SJSA1 (cell line): ENCODE measurements at places on chromosomes 1 and 21. TPM values are rescaled to one million over a fixed set of nuclear protein-coding genes. Genes with fewer than 3 reads are reported as not detected.

GRCh38 chr1:158951956-158952355 lies 20.6 kb downstream of the PYHIN1 start:
- DNase-seq: no peak

- DNase-seq: no peak
Measured at GRCh38 chr1:160637821-160638539, 8.9 kb downstream of the SLAMF1 start.

GRCh38 chr1:14606632-14607031 lies 8.1 kb downstream of the KAZN start:
- DNase-seq: no peak

DNA sequence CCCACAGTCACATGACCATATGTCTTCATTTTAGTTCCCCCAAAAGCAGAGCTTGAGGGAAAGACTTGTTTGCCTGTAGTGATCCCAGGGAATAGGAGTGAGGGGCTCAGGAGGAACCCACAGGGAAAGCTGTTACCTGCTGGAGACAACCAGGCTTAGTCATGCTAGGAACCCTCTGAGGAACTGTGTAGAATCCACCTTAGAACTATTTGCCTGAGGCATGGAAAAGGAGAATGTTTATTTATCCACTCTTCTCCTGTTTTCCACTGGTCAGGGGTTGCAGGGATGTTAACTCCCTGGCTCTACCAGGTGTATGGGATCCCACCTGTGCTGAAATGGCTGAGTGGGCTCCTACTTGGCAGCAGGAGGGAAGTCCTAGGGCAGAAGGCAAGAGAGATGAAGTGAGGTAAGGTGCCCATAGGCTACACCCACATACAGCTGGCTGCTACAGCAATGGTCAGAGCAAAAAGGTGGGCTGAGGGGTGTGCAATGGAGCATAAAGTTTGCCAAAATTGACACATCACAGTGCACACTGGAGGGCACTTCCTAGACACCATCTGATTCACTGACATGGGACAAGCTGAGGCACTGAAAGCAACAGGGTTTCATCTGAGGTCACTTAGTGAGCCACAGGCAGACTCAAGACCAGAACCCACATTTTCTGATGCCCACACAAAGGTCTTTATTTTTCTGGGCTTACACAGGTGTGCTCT lies 29.7 kb upstream of the CYP4B1 start:
- no peak for DNase-seq

DNA sequence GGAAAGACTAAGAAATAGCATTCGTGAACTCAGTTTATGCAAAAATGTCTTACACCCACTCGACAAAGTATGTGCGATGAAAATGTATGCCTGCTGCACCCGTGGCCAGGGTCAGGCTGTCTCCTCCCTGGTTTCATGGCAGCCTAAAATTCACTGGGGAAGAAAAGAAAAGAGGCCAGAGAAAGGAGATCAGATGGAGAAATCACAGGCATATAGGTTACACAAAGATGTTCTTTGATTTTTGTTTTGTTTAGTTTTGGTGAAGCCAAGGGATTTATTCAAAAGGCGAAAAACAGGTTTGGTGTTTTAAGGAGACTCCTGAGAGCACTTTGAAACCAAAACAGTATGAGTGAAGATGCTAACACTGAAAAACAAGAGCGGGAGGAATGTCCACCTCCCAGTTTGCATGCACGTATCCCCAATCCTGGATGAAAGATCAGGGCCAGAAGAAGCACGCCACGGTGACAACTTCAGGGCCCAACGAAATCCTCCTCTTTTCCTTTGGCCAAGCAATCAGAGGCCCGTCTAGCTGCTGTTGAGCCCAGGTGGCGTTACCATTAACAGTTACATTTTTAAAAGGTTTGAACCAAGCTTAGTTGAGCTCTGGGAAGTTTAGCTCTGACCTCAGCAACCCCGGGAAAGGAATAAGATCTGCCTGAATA lies 992 bp upstream of the SSX2IP start:
- DNase-seq: no peak

DNA sequence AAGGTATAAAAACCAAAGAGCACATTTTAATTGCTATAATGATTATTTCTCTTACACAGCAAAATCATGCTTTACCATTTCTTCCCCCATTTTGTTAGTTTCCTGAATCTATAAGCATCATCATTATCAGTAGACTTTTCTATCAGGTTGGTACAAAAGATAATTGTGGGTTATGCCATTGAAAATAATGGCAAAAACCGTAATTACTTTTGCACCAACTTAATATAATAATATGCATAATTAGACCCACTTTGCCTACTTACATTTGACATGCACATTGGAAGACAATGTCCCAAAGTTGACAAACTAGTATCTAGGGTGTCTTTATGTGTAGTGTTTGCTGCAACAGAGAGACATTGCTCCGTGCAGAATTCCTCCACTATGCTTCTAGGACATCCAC lies 594.2 kb downstream of the LMO4 start:
- no peak for DNase-seq

DNA sequence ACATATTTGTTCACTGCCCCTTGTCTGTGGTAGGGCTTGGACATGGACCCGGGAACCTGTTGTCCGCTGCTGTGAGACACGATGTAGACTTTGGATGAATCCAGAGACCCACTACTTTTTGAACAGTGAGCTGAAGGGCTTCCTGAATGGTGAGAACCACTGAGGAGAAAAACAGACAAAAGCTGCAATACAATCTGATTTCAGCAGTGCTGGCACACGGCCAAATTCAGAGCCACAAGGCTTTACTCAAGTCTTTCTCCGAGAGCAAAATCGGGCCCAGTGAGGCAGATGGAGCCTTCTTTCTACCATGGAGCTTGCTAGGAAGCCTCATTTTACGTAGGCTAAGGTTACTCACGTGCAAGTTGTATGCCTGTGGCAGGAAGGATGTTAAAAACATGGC lies 197.6 kb downstream of the SIPA1L2 start:
- no peak for DNase-seq

DNA sequence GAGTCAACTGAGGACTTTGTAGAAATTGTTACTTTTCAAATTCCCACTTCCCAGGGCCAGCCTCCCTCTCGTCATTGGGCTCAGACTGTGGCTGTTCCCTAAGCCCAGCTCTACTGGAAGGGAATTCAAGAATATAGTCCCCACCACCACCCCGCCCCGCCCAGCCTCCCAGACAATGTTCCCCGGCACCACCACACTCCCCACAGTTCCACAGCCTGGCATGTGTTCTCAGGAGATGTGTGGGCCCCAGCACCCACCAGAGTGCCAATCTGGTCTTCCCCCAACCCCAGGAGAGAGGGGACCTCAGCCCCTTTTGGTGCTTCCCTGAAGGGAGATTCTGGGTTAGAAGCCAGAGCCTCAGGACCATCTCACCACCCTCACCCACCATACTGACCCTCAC lies 120.1 kb downstream of the SYT2 start:
- no peak for DNase-seq

DNA sequence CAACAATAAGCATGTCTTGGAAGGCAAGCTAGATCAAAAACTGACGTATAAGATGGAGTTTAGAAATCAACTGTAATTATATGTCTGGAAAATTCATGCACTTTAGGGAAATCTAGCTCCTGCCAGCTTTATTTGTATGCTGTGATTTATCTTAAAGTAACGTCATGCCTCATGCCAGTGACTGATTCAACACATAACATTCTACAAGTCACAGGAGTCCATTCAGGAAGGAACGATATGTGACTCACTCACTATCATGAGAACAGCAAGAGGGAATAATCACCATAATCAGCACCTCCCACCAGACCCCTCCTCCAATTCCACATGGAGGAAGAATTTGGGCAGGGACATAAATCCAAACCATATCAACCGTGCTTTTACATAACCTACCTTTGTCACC lies 682.4 kb upstream of the ADAMTS5 start:
- DNase-seq: no peak

GRCh38 chr1:247865416-247865815 lies 8.4 kb downstream of the TRIM58 start:
- no peak for DNase-seq

DNA sequence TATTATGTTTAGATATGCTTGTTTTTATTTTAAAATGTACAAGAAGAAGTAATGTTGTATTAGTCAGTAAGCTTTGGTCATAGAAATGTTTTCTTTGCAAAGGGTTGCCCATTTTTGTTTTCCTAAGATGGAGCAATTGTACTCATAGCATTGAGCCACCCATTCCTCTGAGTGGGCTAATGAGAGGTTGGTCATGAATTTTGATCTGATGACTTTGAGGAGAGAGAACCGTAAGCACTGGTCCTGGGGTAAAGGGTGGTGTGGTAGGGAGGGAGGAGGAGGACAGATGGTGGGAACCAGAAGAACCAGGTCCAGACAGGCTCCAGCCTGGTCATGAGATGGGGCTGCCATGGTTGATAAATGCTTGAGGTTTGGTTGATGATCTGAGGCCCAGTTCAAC lies 15.9 kb upstream of the SLC6A9 start:
- DNase-seq: no peak

DNA sequence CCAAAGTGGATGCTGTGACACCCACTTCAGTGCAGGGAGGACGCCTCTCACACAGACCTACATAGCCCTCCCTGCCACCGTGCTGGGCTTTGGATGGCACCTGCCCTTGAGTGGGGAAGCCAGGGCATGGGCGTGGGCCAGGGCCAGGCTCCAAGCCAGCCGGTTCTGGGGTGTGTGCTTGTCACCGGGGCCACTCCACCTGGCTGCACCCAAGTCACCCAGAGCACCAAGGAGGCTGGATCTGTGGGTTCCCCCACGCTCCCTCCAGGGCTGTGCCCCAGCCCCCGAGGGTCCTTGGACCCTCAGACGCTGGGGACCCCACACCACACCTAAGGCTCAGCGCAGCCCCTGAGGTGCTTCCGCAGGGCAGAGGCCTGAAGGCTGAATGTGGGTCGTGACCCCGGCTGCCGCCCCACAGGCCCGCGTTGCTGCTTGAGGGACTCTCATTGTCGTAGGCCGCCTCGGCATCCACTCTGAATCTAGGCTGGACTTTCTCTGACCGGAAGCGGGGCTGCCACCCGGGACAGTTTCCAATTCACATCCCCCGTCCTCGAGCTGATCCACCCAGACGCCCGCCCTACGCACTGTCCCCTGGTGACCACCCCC lies 1.5 kb downstream of the MXRA8 start:
- no peak for DNase-seq

DNA sequence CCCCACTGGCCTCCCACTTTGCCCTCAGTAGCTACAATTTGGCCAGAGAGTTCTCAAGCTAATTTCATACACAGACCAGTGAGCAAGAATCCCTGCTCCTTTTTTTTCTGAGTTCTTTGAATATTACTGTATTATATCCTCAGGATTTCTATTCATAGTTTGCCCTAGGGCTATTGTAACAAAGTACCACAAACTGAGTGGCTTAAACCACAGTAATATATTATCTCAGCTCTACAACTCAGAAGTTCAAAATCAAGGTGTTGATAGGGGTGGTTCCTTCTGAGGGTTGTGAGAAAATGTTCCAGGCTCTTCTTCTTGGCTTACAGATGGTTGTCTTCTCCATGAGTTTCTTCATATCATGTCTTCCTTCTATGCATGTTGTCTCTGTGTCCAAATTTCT lies 289.4 kb upstream of the ESRRG start:
- no peak for DNase-seq

- no peak for DNase-seq
Measured at GRCh38 chr21:41850085-41850484, 29.1 kb downstream of the PRDM15 start.

- peak; percentile 4 for DNase-seq
Measured at GRCh38 chr1:168628807-168629206, 52.4 kb downstream of the XCL1 start.

DNA sequence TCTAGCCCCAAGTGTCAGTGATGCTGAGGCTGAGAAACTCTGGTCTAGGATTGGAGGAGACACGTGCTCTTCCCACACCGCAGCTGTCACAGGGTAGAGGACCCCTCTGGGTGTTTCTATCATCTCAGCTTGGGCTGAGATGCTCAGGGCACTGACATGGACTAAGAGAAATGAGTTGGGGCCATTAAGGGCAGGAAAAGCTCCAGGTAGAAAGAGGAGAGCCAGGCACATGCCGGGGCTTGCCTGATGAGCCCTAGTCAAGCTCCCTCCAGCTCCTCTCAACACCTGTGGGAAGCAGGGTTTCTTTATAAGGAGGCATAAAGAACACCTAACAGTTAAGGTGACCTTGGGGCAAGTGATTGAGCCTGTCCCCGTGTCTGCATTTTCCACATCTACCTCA lies 17.3 kb downstream of the ABCA4 start:
- DNase-seq: no peak

GRCh38 chr1:168328731-168329364 lies 48.2 kb downstream of the TBX19 start:
- DNase-seq: no peak

- no peak for DNase-seq
Measured at GRCh38 chr1:36567601-36568341, 85.1 kb upstream of the CSF3R start.

- no peak for DNase-seq
Measured at GRCh38 chr1:89746424-89747149, 74.2 kb upstream of the LRRC8D start.

GRCh38 chr1:24713736-24714135 lies 31.5 kb upstream of the CLIC4 start:
- no peak for DNase-seq

GRCh38 chr1:105398909-105399308 lies 1649.2 kb downstream of the AMY1C start:
- DNase-seq: no peak

GRCh38 chr1:18290740-18291412 lies 183.3 kb downstream of the IGSF21 start:
- DNase-seq: no peak

DNA sequence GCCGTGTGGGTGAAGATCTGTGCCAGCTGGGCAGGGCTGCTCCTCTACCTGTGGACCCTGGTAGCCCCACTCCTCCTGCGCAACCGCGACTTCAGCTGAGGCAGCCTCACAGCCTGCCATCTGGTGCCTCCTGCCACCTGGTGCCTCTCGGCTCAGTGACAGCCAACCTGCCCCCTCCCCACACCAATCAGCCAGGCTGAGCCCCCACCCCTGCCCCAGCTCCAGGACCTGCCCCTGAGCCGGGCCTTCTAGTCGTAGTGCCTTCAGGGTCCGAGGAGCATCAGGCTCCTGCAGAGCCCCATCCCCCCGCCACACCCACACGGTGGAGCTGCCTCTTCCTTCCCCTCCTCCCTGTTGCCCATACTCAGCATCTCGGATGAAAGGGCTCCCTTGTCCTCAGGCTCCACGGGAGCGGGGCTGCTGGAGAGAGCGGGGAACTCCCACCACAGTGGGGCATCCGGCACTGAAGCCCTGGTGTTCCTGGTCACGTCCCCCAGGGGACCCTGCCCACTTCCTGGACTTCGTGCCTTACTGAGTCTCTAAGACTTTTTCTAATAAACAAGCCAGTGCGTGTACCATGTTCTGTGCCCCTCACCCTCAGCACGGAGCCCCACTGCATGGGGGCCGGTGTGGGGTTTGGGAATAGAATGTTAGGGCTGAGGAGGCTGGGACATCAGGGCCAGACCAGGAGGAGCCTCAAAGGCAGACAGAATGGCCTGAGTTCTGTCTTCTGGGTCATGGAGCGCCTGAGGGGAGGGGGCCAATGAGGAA lies 21.3 kb downstream of the SERINC2 start:
- DNase-seq: peak; percentile 38

DCST2 gene
- not detected in 2 replicates for total RNA-seq

ZNF683 gene
- not detected in 2 replicates for total RNA-seq

KIF14 gene
- 27.8 and 32.2 TPM in 2 replicates for total RNA-seq

PLEKHA6 gene
- 0.16 and 0.76 TPM in 2 replicates for total RNA-seq

LCE1A gene
- not detected in 2 replicates for total RNA-seq

IL20 gene
- total RNA-seq: 0.25 and 0.53 TPM in 2 replicates

TMCO2 gene
- not detected in 2 replicates for total RNA-seq

LMOD1 gene
- 6.4 and 8.1 TPM in 2 replicates for total RNA-seq

MIXL1 gene
- total RNA-seq: not detected in 2 replicates

SMIM1 gene
- not detected in 2 replicates for total RNA-seq

CFAP107 gene
- total RNA-seq: not detected in 2 replicates

USP48 gene
- 26.7 and 34.3 TPM in 2 replicates for total RNA-seq
